HT-29 (cell line): ENCODE measurements at places on chromosomes 5 and 9.

- DNase-seq, result no peak
Measured at GRCh38 chr5:96885518-96886338, 9.4 kb downstream of the ERAP2 start.

DNA sequence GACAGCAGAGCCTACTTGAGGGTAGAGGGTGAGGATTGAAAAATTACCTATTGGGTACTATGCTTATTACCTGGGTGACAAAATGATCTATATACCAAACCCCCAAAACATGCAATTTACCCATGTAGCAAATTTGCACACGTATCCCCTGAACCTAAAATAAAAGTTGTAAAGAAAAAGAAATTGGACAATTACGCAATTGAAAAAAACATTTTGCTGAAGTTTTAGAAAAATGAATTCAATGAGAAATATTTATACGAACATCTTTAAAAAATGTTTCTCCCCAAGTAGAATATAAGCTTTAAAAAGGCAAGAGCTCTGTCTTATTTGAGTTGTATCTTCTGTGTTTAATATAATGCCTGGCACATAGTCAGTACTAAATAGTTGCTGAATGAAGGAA is 30.3 kb upstream of the TRAF1 start:
- DNase-seq, result no peak

DNA sequence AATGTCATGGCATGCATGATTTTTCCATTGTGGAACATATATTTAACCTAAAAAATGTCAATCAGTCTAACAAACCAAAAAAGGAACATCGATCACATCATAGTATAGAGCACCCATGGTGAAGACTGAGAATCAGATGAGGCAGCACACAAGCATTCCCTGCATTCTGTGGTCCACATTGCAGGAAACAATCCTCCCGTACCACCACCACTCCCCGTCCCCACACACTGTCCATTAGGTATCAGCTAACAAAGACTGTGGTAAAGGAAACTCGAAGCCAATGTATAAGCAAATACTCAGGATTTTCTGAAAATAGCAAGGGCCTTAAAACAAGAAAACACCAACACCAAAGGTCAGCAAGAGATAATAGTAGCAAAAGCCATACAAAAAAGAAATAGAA is 1104.4 kb upstream of the SEMA6A start:
- no peak for DNase-seq

GRCh38 chr9:38186404-38187115 is 117.5 kb upstream of the SHB start:
- no peak for DNase-seq

DNA sequence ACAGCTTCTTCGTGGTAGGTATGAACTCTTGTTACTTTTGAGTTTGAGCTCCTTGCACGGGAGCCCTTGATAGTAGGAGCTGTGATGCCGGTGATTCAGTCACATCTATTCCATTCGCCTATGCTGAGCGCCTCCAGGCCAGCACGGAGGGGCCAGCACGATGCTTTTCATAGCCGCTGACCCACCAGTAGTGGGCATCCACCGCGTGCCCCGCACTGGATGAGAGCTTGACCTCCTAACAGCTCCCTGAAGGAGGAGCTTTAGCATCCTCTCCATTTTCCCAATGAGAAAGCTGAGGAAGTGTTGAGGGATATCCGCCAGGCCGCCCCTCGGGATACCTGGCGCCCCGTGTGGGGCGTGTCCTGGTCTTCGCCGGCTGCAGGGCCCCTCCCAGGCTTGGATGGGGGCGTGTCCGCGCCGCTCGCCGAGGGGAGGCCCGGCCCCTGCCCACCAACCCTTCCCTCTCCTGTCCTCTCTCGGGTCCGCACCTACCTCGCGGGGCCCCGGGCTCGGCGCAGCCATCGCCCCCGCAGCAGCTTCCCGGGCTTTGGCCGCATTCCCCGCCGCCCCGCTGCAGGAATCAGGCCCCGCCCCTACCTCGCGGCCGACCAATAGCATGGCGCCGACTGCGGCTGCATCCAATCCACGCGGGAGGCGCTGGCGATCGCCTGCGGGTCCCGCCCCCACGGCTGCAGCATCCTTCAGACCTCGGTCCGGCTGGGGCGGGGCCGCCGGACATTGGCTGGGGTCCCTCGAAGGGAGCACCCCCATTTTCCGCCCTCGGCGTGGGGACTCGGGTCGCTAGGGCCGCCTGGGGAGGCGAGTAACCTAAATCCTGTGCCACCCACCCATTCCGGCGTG is at the start of gene PIP5KL1:
TSS of gene PIP5KL1 (minus strand) at position 547 of the 861 bp plus-strand sequence. CDS start at position 522, 25 bp downstream.
- DNase-seq, result peak; percentile 87

DNA sequence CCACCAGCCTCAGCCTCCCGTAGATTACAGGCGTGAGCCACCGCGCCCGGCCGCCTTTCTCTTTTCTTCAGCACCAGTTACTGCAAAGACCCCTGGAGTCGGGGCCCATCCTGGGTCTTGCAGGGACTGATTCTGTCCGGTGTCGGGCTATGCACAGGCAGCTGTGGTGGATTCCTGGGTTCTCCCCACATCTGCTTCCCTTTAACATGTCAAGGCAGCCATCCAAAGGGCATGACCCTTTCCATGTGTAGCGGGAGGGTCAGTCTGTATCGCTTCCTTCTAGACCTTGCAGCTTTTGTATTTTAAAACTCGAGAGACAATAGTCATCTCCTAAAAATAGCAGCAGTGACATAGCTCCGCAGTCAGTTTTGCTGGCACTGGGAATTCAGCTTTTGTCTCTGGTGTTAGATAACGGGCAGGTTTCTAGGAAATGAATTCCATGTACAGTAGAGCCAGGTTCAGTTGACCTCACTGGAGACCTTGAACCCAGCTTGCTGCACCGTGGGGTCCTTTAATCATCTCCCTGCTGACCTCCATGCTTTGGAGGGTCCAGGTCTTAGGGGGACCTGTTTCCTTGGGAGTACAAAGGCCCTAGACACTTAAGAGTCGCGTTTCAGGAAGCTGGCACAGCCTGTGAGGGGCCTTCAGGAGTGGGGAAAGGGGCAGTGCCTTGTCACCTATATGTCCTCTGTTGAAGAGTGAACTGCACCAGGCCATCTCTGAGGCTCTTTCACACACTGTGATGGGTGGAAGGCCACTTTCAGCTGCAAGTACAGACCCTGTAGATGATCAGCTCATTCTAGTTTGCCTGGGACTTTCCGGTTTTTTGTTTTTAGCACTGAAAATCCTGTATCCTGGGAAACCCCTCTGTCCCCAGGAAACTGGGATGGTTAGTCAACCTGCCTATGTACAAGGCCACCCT is 13.8 kb downstream of the ANKRD33B start:
- no peak for DNase-seq

- no peak for DNase-seq
Measured at GRCh38 chr5:81632679-81633078, 118.2 kb downstream of the SSBP2 start.

DNA sequence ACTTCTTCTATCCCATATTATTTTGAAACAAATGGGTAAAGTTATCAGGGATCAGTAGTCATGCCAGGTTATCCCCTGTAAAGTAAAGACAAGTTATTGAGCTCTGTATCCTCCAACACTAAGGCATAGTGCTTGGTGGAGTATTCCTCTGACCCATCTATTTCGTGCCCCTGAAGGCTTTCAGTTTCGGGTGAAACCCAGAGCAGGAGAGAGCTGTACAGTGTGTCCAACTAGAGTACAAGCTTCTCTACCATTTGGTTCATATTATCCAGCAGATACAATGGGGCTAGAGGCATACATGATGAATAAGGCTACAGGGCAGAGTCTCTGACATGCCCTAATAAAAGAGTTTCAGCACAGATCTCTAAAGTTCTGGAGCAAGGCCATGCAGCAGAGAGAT is 3.2 kb upstream of the SLC22A4 start:
- no peak for DNase-seq

DNA sequence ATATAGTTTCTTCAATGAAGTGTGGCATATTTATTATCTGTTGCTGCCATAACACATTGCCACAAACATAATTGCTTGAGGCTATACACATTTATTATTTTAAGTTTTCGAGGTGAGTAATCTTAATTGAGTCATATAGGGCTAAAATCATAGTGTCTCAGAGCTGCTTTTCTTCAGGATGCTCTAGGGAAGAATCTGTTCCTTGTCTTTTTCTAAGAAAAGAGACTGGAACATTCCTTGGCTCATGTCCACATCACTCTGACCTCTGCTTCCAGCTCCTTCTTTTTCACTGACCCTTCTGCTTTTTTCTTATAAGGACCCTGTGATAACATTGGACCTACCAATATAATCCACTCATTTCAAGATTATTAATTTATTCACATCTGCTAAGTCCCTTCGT is 632.4 kb upstream of the TYRP1 start:
- DNase-seq, result no peak

DNA sequence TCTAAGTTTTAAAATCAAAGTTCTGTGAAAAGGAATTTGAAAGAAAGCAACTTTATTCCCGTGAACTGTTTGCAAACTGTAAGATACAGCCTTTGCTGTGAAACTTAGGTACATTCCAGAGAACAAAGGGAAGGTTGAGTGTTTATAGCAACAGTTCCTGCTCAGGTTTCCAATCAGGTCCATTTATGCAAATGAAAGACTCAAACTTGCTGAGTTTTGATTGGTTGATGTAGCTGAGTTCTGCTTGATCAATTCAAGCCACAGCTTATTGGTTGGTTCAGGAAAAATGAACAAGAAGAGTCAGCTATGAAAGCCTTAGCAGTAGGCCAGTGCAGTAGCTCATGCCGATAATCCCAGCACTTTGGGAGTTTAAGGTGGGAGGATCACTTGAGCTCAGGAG is 37.9 kb downstream of the SLC27A6 start:
- DNase-seq, result no peak

GRCh38 chr5:161258438-161258837 is 288.1 kb downstream of the GABRB2 start:
- DNase-seq, result no peak

GRCh38 chr9:130002320-130002719 is 40.7 kb downstream of the FNBP1 start:
- no peak for DNase-seq

DNA sequence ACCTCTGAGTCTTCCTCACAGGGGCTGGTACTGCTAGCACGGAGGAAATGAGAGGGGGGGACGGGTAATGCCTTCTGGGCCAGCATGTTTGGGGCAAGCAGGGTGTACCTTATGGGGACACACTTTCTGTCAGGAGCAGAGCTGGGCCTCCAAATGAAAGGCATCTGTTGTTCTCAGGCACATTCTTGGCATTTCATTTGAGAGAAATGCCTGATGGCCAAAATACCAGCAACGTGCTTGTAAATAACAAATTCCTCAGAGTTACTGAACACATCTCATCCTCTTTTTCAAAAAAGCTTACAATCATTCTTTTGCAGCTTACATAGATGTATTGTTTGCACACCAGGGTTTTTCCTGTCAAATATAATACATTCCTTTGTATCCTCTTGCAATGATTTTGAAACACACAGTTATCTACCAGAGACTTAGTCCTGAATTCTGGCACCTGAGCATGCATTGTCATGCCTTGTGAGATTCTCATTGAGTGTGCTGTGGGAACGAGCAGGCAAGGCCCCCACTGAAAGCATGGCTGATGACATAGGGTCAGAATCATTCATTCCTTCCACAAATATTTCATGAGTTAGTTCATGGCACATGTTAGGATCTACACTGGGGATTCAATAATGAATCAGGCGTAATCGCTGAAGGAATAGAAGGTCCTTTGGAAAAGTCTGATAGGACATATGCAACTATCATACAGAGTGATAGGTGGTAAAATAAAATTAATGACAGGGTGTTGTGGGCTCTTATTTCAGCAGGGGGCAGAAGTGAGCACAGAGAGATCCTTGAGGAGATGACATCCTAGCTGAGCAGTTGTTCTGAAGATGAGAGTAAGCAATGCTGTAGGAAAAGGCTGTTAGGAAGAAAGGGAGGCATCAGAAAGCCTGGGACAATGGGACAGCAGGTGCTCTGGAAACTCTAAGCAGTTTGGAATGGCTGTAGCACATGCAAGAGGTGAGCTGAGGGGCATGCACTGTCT is 260.9 kb upstream of the TUT7 start:
- DNase-seq, result peak; percentile 24

DNA sequence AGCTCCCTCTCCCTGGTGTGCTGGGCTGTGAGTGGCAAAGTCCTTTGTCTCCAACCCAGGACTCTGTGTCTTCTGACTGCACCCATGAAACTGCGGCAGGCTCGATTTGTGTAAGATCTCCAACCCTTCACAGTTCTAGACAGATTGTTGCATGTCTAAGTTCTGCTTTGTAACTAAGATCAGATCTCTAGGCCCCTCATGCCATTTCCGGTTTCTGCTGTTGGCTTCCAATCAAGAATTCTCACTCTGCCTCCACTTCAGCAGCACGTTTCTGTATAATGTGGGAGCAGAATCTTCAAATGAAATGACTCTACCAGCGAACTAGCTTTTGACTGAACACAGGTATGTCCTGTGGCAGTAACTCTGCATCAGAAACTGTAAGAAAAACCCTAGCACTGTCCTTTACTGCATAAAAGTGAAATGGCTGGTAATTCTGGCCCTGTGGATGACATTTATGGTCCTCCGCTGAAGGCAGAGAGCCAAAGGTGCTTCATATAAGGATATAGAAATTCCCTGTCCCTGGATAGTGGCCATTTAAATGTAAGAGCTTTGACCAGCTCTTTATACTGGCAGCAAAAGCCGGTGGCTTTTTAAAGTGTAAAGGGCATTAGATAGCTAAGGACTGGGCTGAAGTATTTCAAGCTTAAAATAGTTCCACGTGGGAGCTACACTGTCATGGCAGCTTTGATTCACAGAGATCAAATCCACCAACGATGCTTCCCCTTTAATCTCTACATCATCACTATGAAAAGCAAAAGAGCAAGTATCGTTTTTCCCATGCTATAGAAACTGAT is 319.0 kb upstream of the CDH6 start:
- no peak for DNase-seq

- peak; percentile 58 for DNase-seq
Measured at GRCh38 chr9:36275060-36275459, 16.8 kb upstream of the GNE start.

GRCh38 chr5:2748179-2748860 is 3.2 kb downstream of the IRX2 start:
- DNase-seq, result no peak

DNA sequence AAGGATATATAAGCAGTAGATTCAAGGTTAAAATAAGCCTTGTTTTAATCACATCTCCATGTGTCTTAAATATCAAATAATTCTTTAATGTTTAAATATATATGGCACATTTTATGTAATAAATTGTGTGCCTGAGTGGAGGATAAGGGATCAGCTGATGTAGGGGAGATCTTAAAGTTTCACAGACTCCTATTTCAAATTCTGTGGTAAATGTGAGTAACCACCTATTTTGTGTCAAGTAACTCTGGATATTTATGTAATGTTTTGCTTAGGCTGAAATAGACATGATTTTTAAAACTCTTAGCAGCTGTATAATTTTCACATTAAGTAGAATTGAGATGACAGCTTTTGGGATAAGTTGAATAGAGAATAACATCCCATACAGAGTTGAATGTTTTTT is 41.3 kb upstream of the ITGA2 start:
- no peak for DNase-seq

DNA sequence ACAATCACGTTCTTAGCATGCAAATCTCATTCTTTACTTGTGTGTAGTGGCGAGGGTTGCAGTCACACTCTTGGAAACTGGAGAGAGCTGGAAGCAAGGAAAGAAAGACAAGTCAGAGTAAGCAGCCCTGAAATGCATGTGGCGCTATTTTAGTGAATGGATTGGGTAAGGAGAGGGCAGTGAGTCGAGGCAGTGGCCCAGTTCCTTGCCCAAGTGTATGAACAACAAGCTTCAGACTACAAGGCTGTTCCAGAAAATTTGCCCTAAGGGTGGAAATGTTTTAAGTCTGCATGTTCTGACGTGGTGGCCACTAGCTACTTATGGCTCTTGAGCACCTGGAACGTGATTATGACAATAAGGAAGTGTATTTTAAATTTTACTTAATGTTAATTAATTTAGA is 59.4 kb upstream of the PTPN3 start:
- DNase-seq, result no peak
